K562 (cell line): ENCODE measurements at places on chromosomes 6 and 20. TPM values are rescaled to one million over a fixed set of nuclear protein-coding genes. Genes with fewer than 3 reads are reported as not detected.

The DYNLT2 gene
- 3.7 and 4.6 TPM in 2 replicates for total RNA-seq

The SCRT2 gene
- total RNA-seq = 0.47 and 0.75 TPM in 2 replicates

GRCh38 chr6:69813508-69813907 lies 16.7 kb upstream of the LMBRD1 start:
- H3K36me3 ChIP-seq = no peaks in the 10 kb centered on the region
- H3K27me3 ChIP-seq = no peaks in the 10 kb centered on the region
- no peak for DNase-seq
- H3K4me1 ChIP-seq = no peaks in the 10 kb centered on the region
- H3K27ac ChIP-seq = no peak overlapping the region

- H3K4me3 ChIP-seq = no peak overlapping the region
- H3K36me3 ChIP-seq = peaks cover 5% of the 10 kb centered on the region; the same call in 2 of the 3 replicates
- no peak for DNase-seq
- no peaks in the 10 kb centered on the region for H3K27me3 ChIP-seq
- peaks cover 8% of the 10 kb centered on the region; the same call in 1 of the 2 replicates for H3K4me1 ChIP-seq
- no peak overlapping the region for H3K27ac ChIP-seq
Observed at GRCh38 chr20:49697071-49697470, 16.6 kb downstream of the B4GALT5 start.

The HLA-DMB gene
- 0.18 and 0.38 TPM in 2 replicates for total RNA-seq

DNA sequence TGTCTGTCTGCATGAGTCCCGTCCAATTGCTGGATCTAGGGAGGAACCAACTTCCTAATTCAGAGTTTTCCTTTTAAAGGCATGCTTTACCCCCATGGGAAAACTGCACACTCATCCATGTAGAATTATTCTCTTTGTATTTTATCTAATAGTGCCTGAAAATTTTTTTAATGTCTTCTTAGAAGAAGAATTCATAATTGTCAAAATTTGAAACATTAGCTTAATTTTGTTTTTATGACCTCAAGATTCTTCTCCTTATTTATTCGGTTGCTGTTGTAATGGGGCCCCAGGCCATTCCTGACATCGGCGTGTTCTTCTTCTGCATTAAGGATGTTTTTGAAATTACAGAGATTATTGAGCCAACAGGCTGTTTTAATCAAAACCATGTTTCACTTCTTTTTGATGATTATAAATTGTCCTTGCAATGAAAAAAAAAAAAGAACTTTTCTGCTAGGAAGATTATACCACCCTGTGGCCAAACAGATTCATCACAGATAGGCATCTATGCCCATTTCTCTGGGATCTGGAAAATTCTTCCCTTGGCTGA lies 100.3 kb downstream of the ZNF217 start:
- no peaks in the 10 kb centered on the region for H3K4me1 ChIP-seq
- H3K4me3 ChIP-seq = no peak overlapping the region
- H3K36me3 ChIP-seq = no peaks in the 10 kb centered on the region

DNA sequence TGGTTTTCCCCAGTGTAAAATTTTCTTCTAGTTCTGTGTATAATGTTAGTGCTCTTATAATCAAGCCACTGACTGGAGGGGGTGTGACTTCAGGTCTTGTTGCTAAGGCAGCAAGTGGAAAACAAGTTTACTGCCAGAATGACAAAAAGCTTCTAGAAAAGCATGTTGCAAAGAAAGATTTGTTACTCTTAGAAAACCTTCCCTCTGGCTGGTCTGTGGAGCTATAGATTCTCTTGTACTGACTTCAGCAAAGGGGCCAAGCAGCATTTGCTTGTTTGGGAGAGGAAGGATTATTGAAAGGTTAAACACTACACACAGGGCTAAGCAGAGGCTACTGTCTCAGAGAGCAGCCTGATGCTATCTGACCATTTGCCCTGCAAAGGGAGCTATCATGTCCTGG lies 288.8 kb downstream of the BTBD9 start:
- no peak overlapping the region for H3K27ac ChIP-seq
- H3K36me3 ChIP-seq = no peaks in the 10 kb centered on the region
- H3K4me3 ChIP-seq = no peak overlapping the region
- DNase-seq = no peak

The OGFR gene
- 33.1 and 36.5 TPM in 2 replicates for total RNA-seq

The FNDC1 gene
- not detected in 2 replicates for total RNA-seq

DNA sequence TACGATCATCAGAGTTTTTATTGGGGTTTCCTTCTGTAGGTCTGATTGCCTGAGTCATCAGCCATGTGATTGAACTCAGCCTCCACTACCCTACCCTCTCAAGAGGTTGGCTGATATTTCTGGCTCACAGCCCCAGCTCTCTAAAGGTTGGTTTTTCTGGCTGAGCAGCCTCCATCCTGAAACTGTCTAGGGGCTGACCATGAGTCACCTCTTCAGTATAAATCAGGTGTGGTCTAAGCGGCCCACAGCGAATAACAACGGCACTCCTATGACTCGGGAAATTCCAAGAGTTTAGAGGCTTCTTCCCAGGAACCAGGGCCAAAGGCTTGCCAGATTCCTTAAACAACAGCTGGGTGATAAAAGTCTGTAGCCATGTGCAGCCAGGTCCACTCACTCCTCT lies 115.5 kb downstream of the SOD2 start:
- no peak overlapping the region for H3K27ac ChIP-seq
- no peak for DNase-seq
- peaks cover 46% of the 10 kb centered on the region for H3K27me3 ChIP-seq
- H3K4me3 ChIP-seq = no peak overlapping the region
- H3K4me1 ChIP-seq = no peaks in the 10 kb centered on the region
- no peaks in the 10 kb centered on the region for H3K36me3 ChIP-seq

- no peak for DNase-seq
- 0 out of 2 replicates have a peak, but pooled peaks cover 3% of the 10 kb centered on the region for H3K4me1 ChIP-seq
- peaks cover 12% of the 10 kb centered on the region; the same call in 2 of the 3 replicates for H3K27me3 ChIP-seq
- H3K4me3 ChIP-seq = no peak overlapping the region
- H3K36me3 ChIP-seq = no peaks in the 10 kb centered on the region
Observed at GRCh38 chr6:142846883-142847287, 98.1 kb downstream of the HIVEP2 start.

GRCh38 chr20:63648190-63648589 lies 5.0 kb downstream of the STMN3 start:
- DNase-seq = peak; percentile 75
- H3K36me3 ChIP-seq = peaks cover 8% of the 10 kb centered on the region; the same call in 1 of the 3 replicates
- H3K4me3 ChIP-seq = no peak overlapping the region
- no peaks in the 10 kb centered on the region for H3K27me3 ChIP-seq
- peaks cover 11% of the 10 kb centered on the region; the same call in 2 of the 3 replicates for H3K4me1 ChIP-seq

GRCh38 chr6:155341130-155341828 lies 27.0 kb upstream of the TFB1M start:
- H3K36me3 ChIP-seq = no peaks in the 10 kb centered on the region
- DNase-seq = no peak
- no peaks in the 10 kb centered on the region for H3K4me1 ChIP-seq
- H3K27me3 ChIP-seq = no peaks in the 10 kb centered on the region

GRCh38 chr6:38852215-38852614 lies 137.1 kb downstream of the DNAH8 start:
- no peak overlapping the region for H3K4me3 ChIP-seq
- no peak for DNase-seq
- no peaks in the 10 kb centered on the region; the same call in 2 of the 3 replicates for H3K36me3 ChIP-seq
- H3K27ac ChIP-seq = no peak overlapping the region

DNA sequence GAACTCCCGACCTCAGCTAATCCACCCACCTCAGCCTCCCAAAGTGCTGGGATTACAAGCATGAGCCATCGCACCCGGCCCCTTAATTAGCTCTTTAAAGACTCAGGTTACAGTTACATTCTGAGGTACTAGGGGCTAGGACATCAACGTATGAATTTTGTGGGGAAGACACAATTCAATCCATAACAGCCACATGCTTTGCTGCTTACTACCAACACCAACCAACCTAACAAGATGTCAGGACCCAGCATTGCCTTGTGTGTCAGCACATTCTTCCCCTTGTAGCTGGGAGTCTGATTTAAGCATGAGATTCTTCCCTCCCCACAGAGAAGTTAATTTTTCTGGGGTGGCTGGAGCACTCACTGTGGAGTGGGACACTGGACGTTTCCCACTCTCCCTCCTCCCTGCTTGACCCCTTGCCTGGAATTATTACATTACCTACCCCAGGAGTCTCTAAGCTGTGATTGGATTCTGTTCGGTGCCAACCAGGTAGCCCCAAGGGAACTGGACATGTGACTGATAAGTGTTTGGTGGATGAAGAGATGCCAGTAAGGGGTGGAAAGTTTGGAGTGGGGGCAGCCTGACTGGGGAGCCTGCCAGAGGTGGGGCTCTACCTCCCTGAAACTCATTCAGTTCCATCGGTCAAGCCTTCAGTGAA lies 5.6 kb upstream of the PXMP4 start:
- H3K27ac ChIP-seq = no peak overlapping the region
- H3K4me1 ChIP-seq = no peaks in the 10 kb centered on the region; the same call in 1 of the 2 replicates
- no peaks in the 10 kb centered on the region for H3K27me3 ChIP-seq
- no peak for DNase-seq
- no peaks in the 10 kb centered on the region for H3K36me3 ChIP-seq
- H3K4me3 ChIP-seq = no peak overlapping the region

DNA sequence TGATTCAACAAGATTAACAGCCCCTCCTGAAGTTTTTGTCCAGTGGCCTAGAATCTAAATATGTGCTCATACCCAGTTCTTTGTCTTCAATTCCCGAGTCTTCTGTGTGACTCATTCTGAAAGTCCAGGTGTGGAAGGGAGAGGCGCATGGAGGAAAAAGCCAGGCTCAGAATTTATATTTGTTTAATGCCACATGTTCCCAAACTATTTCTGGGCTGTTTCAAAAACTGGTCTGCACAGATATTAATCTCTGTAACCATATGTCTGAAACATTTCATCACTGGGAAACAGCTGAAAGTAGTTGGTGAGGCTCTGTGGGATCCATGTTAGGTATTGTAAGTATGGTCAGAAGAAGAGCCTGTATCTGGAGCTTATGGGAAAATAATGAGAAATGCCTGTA lies 266.0 kb downstream of the PAX1 start:
- H3K36me3 ChIP-seq = no peaks in the 10 kb centered on the region
- H3K4me1 ChIP-seq = no peaks in the 10 kb centered on the region
- no peak overlapping the region for H3K27ac ChIP-seq
- H3K4me3 ChIP-seq = no peak overlapping the region

GRCh38 chr20:10448270-10449156 lies 13.4 kb downstream of the SLX4IP start:
- H3K36me3 ChIP-seq = no peaks in the 10 kb centered on the region
- H3K4me1 ChIP-seq = no peaks in the 10 kb centered on the region; the same call in 1 of the 2 replicates
- no peaks in the 10 kb centered on the region for H3K27me3 ChIP-seq
- no peak overlapping the region for H3K4me3 ChIP-seq
- H3K27ac ChIP-seq = peak overlapping the region; percentile 46; the same call in 2 of the 3 replicates

DNA sequence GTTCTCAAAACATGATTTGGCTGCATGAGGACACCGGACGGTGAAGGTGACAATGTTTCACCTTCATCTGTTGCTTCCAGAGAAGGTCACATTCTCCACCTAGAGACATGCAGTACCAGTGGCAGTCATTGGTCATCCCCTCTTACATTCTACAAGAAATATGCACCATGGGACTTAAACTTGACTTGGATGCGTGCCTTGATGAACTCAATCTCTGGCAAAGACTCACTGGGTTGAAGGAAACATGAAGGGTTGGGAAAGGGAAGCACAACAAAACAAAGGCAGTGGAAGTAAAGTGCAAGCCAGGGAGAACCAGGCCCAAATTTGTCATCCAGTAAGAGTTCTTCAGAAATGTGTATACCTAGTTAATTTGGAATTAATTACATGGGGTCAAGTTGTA lies 39.4 kb upstream of the ARMH2 start:
- no peaks in the 10 kb centered on the region for H3K36me3 ChIP-seq
- peaks cover 13% of the 10 kb centered on the region for H3K27me3 ChIP-seq
- DNase-seq = no peak
- H3K4me3 ChIP-seq = no peak overlapping the region

GRCh38 chr20:15146948-15147347 lies 809.5 kb upstream of the FLRT3 start:
- no peaks in the 10 kb centered on the region for H3K4me1 ChIP-seq
- no peak overlapping the region for H3K4me3 ChIP-seq
- no peaks in the 10 kb centered on the region for H3K36me3 ChIP-seq
- DNase-seq = no peak
- no peak overlapping the region for H3K27ac ChIP-seq

The PRSS16 gene
- total RNA-seq = 12.1 and 12.7 TPM in 2 replicates

- DNase-seq = no peak
- H3K36me3 ChIP-seq = no peaks in the 10 kb centered on the region
- H3K4me3 ChIP-seq = no peak overlapping the region
- no peaks in the 10 kb centered on the region for H3K4me1 ChIP-seq
Observed at GRCh38 chr20:30922129-30922528, 335.3 kb upstream of the DEFB115 start.

- H3K4me3 ChIP-seq = no peak overlapping the region
- H3K27me3 ChIP-seq = no peaks in the 10 kb centered on the region
- no peaks in the 10 kb centered on the region for H3K36me3 ChIP-seq
- no peak overlapping the region for H3K27ac ChIP-seq
Observed at GRCh38 chr20:41983159-41983558, 365.0 kb upstream of the CHD6 start.

- no peaks in the 10 kb centered on the region for H3K27me3 ChIP-seq
- DNase-seq = no peak
- H3K36me3 ChIP-seq = no peaks in the 10 kb centered on the region
- no peak overlapping the region for H3K27ac ChIP-seq
Observed at GRCh38 chr6:130520221-130520620, 154.4 kb downstream of the TMEM200A start.

DNA sequence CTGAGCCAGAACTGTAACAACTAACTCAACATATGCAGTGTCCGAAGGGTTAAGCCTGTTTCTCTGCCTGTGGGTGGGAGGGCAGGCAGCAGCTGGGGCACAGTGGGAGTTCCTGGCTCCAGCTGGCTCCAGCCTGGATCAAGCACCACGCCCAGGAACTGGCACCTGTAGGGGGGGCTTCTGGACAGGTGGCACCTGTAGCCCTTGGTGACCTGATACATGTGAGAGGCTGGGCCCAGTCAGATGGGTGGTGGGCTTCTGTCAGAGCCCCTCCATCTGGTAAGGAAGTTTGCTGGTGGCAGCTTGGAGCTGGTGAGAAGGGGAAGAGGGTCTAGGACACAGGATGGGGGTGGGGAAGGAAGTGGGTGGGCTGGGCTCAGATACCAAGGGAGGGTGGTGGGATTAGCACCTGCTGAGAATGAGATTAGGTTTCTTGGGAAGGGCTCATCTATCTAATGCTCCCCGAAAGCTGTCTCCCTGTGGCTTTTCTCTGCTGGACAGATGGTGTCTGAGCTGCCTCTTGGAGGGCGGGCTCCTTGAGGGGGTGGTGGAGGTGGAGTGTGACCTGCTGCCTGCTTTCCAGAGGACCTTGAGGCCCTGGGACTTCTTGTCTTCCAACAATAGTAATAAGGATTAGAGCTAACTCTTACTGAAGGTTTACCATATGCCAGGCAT lies 28.5 kb downstream of the BCL2L1 start:
- peaks cover 38% of the 10 kb centered on the region for H3K4me1 ChIP-seq
- H3K27me3 ChIP-seq = no peaks in the 10 kb centered on the region
- no peak overlapping the region for H3K4me3 ChIP-seq
- peaks cover 81% of the 10 kb centered on the region for H3K36me3 ChIP-seq

DNA sequence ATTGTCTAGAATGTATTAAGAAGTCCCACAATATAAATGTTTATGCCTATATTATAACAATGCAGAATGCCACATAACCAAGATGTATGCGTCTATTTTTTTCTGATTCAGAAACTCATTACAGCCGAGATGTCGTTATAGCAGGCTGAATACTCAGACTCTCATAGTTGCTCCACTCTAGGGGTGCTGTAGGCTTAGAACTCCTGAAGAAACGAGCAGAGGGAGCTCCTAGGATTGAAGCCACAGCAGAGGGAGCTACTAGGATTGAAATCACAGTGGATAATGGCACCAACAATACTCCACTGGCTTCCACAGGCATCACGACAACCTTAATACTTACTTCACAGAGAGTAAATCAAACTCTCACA lies 208.9 kb downstream of the KIF16B start:
- DNase-seq = no peak
- no peak overlapping the region for H3K4me3 ChIP-seq
- H3K36me3 ChIP-seq = 0 out of 3 replicates have a peak, but pooled peaks cover 3% of the 10 kb centered on the region
- H3K27ac ChIP-seq = no peak overlapping the region
- no peaks in the 10 kb centered on the region for H3K27me3 ChIP-seq

The ANKEF1 gene
- total RNA-seq = 2.0 TPM in 2 replicates

The CD2AP gene
- total RNA-seq = 41.3 TPM in 2 replicates

The HDGFL1 gene
- 0.38 and 0.49 TPM in 2 replicates for total RNA-seq
